ENCODE measurements at places on chromosomes 16 and 17.

DNA sequence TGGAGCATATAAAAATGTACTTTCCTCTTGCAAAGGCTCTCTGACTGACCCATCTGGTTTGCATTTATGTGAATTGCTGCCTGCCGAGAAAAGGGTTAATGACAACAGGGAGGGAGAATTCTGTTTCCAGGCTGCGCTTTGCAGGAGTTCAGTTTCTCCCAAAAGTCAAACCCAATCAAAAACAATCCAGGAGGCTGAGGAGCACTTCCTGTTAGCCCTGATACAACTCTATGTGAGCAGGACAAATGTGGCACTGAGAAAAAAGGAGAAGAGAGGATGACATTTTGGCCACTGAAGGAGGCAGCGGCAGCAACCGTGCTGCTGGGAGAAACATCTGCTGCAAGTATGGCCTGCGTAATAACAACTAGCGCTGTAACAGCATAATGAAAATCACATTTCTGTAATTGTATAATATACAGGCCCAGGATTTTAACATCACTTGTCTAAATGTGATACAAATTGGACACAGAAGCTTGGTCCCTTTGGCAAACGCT lies 26.8 kb upstream of the ELAC2 start:
- no peak for DNase-seq

DNA sequence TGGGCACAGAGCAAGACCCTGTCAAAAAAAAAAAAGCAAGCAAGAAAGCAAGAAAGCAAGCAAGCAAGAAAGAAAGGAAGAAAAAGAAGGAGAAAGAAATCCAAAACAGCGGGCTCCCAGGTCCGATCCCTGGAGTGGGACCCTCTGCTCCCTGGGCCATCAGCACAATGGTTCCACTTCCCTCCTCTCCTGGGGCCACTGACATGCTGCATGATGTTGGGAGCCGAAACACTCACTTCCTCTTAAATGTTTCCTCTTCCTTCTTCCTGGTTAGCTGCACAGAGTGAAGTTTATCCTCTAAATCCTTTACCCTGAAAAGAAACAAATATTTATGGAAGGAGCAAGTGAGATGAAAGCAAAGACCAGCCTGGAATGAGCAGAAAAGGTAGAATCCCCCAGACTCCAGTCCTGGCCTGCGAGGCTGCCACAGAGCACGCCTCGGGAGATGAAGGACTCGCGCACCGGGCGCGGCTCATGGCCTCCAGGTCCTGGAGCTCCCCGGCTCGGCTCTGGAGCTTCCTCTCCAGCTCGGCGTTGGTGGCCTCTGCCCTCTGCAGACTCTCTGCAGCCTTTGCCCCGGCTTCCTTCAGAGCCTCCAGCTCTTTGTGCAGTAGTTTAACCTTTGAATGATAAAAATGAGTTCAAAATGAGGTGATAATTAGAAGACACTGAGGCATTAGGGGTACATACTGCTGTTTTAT lies 19.0 kb downstream of the CCDC57 start:
- no peak for DNase-seq

GRCh38 chr17:73308017-73308823 lies 3.6 kb downstream of the CDC42EP4 start:
- DNase-seq = no peak

GRCh38 chr16:30491744-30492308 lies 19.3 kb downstream of the ITGAL start:
- no peak for DNase-seq

GRCh38 chr17:4969047-4969550 lies 1.5 kb upstream of the SPAG7 start:
- DNase-seq = no peak

GRCh38 chr17:61475726-61476125 lies 23.5 kb downstream of the TBX4 start:
- no peak for DNase-seq

DNA sequence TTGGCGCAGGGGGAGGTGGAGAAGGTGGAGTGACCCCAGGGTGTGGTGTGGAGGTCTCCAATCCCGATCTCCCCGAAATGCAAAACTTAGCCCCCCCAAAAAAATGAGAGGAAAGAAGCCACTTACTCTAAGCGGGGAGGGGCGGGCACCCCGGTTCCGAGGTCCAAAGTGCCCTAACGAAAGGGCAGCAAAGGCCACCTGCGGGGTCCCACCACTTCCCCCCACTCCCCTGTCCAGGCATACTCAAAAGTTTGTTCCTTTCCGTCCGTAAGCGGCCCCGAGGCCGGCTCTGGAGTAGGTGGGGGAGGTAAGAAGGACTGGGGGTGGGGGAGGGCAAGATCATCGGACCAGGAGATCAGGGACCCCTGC lies 1.1 kb downstream of the TOX3 start:
- no peak for DNase-seq

- no peak for DNase-seq
These were observed 1.4 kb downstream of the TEN1 start for GRCh38 chr17:75980188-75981018.

GRCh38 chr16:79294568-79294967 lies 306.0 kb downstream of the MAF start:
- no peak for DNase-seq

- no peak for DNase-seq
These were observed 17.7 kb downstream of the SLC38A8 start for GRCh38 chr16:84024854-84025253.

Measured in iPS-NIHi11 (cell line).